ENCODE measurements at places on chromosomes 2 and 18.

DNA sequence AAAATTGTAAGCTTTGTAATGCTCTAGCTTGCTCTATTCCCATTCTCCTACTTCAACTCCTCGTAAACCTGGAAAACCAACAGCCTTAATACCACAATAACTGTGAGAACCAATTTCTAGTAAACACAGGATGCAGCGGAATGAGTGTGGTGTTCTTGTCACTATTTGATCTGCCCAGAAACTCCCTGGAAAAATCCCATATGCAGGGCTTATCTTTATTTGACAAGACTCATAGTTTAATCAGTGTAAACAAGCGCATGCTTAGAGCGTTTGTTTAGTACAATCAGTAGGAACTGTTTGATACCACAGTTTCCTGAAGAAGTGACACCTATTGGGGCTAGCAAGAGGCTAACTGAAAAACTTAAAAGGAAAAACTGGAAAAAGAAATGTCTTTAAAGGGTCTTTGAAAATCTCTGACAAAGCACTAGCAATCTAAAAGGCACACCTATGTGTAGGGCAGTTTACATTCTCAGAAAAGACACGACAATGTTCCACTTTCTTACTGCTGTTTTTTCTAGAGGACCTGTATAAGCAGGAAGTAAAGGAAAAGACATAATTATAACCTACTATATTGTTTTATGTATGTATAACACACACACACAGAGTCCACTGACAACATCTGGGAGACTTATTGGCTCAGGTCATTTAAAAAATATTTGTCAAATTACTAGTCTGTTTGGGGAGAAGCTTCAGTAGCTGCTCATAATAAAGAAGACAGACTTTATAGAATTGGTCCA lies 241.4 kb upstream of the KLHL14 start:
- DNase-seq: no peak

DNA sequence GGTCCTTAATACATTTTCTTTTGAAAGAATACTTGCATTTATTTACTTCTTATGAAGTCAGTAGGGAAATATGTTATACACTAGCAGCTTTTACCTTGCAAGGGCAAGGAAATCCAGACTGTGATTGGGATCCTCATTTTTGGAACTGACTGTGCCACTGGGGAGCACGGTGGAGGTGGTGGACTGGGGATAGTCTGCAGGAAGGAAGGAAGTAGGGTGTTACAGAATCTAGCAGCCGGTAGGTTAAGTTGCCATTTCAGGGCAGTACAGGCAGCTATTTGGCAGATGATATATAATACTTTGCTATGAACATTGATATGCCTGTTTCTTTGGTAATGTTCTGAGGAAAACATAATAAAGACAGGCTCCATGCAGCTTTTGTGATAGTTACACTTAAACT lies 238.3 kb downstream of the PHLPP1 start:
- DNase-seq: no peak

- DNase-seq: no peak
Observed at GRCh38 chr2:233818639-233819621, 35.4 kb downstream of the HJURP start.

- no peak for DNase-seq
Observed at GRCh38 chr2:79452651-79453050, 60.2 kb upstream of the CTNNA2 start.

DNA sequence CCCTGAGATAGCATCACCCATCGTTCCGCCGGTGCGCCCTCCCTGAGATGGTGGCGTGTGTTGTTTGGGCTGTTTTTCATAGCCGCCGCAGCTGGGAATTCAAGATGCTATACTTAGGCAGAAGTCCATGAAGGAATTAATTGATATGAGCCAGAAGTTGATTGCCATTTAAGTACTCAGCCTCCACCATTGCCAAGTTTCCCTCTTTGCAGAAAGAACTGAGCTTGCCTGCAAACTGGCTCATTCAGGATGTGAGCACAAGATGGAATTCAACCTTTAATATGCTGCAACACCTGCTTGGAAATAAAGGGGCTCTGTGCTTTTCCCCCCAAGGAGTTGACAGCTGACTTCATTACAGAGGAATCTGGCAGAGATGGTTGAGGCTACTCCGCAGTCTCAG lies 295.5 kb downstream of the ZNF521 start:
- DNase-seq: no peak

DNA sequence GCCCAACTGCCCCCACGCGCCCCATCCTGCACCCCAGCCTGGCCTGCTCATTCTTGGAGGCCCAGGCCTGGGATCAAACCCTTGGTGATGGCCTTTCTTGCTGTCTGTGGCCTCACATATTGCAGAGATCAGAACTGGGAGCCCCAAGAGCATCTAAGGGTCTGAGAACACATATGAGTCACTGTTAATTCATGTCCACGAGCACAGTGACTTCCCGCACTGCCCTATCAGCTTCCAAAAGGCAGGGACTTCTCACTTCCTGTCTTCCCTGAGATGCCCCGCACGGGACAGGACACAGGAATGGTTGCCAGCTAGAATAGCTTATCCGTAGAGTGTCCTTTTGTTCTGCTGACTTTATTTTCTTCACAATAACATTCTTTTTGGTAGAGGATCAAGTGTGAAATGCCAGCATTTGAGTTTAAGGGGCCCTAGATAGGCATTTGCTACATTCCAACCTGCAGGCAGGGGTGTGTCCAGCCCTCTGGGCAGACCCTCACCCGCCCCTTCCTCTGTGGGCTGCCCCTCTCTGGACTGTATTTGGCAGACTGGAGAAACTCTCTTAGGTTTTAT lies 21.1 kb upstream of the CELF4 start:
- DNase-seq: no peak

DNA sequence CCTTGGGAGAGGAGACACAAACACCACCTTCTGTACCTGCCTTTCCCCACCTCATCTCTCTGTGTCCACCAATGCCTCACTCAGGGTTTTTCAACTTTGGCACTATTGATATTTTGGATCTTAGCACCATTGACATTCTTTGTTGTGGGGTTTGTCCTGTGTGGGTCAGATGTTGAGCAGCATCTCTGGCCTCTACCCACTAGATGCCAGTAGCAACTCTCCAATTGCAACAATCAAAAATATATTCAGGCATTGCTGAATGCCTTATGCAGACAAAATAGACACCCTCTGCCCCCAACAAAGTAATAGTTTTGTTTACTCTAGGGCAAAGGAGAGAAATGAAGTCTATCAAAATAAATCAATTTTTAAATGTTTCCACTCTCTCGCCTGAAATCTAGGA lies 1384.3 kb upstream of the NXPH2 start:
- DNase-seq: no peak

DNA sequence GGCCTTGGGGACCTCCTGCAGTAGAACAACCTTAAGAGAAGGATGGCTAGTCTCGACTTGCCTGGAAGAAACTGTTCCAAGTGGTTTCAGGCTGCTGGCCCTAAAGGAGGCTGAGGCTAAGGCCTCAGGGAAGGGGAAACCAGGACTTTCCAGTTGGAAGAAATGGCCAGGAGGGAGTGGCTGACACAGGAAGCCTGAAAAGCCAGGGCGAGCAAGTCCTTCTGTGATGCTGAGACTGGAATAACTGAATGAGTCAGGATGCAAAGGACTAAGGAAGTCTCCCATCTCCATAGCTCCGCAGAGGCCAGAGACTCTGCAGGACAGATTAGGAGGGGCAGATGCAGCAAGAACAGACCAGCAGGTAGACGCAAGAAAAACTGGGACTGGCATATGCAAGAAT lies 7.4 kb downstream of the HTRA2 start:
- DNase-seq: no peak

- DNase-seq: peak; percentile 53
Observed at GRCh38 chr2:67259556-67260342, 137.4 kb upstream of the ETAA1 start.

DNA sequence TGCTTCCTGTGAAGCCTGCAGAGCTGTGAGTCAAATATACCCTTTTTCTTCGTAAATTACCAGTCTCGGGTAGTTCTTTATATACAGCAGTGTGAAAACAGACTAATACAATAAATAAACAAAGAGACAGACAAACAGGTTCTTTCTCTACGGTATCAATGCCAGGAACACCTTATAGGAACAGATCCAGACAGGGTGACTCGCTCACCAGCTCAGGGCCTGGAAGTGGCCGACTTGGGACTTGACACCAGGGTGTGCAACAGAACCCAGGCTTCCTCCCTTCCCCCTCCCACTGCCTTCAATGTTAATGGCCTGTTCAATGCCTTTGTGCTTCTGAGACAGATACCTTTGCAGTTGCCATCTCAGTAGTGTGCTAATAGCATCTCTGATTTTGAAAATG lies 309.5 kb downstream of the ALK start:
- no peak for DNase-seq

DNA sequence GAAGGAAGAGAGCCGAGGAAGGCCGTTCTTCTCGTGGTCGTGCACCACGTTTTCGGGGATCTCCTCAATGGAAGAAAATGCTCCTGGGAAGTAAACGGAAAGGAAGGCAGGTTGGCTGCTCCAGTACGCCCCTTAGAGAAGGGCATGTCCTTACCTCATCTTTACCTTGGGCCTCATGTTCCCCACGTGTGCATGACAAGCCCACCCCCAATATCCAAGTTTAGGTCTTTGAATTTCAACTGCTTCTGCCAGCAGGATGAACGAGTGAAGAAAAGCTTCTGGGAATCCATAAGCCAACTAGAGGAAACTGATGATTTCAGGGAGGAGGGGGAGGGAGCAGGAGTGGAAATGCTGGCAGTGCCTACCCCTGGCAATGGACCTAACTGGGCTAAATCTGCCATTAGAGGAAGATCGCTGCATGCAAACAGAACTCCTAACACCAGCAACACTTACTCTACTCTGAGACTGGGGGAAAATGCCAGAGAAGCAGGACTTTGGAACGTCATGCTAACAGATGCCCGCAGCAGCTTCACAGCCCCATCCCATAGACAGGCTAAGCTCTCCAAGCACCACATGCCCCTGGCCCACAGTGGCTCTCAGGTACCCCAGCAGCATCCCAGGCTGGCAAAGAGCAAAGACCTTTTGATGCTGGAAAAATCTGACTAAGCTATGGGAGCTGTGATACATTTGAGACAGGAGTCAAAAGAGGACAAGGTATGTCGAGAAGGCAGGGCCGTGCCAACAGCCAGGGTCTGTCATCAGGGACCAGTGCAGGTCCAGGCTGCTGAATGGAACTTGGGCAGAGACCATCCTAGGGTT lies 21.7 kb downstream of the CHST10 start:
- no peak for DNase-seq

DNA sequence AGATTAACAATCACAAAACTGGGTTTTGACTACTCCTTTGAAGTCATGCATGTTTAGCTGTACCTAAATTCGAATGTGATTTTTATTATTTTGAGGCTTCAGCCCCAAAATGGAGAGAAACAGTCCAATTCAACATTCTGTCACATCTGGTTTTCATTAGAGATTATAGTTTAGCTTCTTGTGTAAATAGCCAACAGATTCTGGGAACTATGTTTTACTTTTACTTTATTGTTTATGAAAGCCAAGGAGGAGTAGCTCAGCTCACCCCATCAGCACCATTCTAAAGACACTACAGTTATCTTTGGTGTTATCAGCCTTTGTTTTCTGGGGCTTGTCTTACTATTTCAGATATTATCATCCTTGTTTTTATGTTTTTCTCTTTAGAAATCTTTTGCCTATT lies 465.0 kb upstream of the CWC22 start:
- no peak for DNase-seq

DNA sequence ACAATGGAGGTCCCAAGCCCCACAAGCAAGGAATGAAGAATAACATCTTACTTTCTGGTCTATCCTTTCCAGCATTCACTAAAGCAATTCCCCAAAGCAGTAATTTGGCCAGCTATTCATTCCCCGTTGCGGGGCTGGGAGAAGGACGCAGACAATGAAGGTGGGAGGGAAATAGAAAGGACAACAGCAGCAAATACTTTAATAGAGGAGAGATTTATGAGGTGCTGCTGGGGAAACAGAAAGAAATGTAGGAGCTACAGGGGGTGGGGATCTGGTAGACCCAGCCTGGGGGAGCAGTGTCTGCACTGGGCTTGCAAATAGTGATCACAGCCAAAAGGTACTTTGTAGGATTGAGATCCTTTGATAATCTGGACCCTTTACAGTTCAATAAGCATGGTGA lies 13.9 kb upstream of the ATL2 start:
- DNase-seq: no peak

Measured in ovary (tissue), 10 donors.